ENCODE measurements at places on chromosomes 12 and 14. TPM values are rescaled to one million over a fixed set of nuclear protein-coding genes. Genes with fewer than 3 reads are reported as not detected.

DNA sequence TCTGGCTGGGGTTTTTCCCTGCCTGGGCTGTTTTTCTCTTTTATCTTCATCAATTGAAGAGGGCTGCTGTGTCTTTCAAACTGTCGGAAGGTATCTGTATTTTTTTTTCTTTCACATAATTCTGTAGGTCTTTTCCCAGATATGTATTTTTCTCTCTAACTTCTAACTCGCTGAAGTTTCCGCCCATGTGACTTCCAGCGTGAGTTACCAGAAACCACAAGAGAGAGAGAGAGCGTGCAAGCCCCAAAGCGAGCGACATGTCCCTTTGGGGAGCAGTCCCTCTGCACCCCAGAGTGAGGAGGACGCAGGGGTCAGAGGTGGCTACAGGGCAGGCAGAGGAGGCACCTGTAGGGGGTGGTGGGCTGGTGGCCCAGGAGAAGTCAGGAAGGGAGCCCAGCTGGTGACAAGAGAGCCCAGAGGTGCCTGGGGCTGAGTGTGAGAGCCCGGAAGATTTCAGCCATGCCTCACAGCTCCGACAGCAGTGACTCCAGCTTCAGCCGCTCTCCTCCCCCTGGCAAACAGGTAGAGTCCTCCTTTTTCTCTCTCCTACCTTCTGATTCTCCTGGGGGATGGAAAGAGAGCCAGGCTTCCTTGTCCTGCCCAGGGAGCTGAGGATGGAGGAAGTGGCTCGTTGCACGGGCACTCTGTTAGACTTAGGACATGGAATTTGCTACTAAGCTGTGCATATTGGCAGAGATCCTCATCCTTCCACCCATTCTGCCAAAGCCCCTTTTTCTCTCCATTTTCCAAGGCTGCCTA lies at the start of gene BATF:
Gene BATF, plus strand, starts transcription at position 246 of the 759 bp plus-strand sequence. Its CDS starts 214 bp downstream, at position 460.
- DNase-seq = no peak
- H3K4me1 ChIP-seq = no peaks in the 10 kb centered on the region
- no peak within 1 kb of the TSS for H3K4me3 ChIP-seq
- H3K36me3 ChIP-seq = no peaks in the 10 kb centered on the region
- no peaks in the 10 kb centered on the region for H3K27me3 ChIP-seq
- no peak within 1 kb of the TSS for H3K27ac ChIP-seq

The CIDEB gene
- total RNA-seq = not detected

The SDSL gene
- 0.46 TPM for total RNA-seq

The GPR137C gene
- 4.3 TPM for total RNA-seq

The TSPAN19 gene
- not detected for total RNA-seq

Data from H9 (cell line).